ENCODE measurements at places on chromosomes 16 and 17.
A peak's percentile ranks its signal among the peaks of the same experiment; 100 is the strongest.

DNA sequence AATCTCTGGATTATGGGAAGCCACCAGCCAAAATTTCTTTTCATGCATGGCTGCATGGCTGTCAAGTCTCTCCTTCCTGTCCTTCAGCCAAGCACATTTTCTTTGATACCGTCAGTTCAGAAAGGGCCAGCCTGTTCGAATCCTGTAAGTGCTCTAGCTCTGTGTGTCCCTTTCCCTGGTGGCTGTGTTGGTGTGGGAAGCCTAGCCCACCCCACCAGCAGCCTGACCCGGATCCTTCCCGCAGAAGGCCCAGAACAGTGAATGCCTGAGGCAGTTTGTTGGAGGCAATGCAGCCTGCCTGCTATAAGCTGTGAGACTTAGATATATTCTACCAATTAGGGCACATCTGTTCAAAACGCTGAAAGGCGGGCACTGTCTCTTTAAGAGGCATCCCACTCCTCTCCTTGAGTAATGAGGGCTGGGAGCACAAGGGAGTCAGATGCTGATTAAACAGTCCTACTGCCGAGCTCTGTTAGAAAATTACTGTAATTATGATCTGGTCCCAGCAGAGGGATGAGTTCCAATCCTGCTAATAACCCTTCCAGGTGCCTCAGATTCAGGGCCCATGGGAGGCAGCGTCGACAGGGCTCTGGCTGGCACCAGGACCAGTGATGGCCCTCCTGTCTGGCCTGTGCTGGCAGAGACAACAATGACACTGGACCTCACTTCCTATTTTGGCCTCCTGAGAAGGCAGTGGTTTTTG lies 18.4 kb downstream of the SNX11 start:
- no peak for DNase-seq

DNA sequence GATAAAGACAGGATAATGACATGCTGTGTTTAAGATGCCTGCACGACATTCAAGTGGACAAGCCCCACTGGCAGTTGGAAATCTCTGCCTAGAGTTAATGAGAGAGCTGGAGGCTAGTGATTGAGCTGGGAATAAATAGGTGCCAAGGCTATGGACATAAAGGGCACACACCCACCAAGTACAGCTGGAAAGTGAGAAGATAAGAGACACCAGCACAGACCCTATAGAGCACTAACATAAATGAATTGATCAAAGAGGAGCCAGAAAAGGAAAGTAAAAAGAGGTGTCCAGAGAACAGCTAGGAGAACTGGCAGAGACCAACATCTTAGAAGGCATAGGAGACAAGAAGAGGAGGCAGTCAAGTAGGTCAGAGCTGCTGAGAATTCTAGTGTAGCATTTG lies 101.2 kb downstream of the YPEL2 start:
- DNase-seq, result no peak

DNA sequence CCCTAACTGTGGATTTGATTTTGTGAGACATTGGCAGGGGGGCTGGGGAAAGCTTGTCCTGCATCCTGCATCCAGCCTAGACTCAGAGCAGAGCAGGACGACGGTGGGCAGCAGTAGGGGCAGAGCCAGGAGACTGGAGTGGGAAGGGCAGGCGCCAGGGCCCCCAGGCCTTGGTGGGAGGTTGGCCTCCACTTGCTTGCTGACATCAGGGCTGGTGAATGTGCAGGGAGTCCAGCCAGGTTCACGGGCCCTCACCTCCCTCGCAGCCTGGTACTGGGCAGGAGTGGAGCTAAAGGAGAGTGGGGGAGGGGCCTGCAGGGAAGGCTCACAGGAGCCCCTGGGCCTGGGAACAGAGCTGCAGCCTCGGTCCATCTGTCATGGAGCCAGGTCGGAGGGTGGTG lies 2.2 kb upstream of the SMTNL2 start:
- DNase-seq, result no peak

DNA sequence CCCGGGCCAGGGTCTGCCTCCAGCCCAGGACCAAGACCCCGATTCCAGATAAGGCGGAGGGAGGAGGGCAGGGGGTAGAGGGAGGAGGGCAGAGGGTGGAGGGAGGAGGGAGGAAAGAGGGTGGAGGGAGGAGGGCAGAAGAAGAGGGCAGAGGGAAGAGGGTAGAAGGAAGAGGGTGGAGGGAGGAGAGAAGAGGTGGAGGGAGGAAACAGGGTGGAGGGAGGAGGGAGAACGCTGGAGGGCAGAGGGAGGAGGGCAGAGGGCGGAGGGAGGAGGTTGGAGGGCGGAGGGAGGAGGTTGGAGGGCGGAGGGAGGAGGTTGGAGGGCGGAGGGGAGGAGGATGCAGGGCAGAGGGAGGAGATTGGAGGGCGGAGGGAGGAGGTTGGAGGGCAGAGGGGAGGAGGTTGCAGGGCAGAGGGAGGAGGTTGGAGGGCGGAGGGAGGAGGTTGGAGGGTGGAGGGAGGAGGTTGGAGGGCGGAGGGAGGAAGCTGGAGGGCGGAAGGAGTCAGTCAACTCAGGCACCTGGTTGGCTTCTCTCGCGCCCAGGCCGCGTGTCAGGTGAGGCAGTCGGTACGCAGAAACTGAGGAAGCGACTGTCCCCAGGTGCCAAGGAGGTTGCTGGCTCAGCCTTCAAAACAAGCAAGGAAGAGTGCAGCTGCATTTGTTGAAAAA lies 65.2 kb downstream of the KLHDC4 start:
- no peak for DNase-seq

GRCh38 chr17:33012522-33013033 lies 20.9 kb downstream of the SPACA3 start:
- no peak for DNase-seq

GRCh38 chr16:528111-529011 lies 849 bp downstream of the CAPN15 start:
- DNase-seq, result peak; percentile 46

GRCh38 chr16:17724242-17724898 lies 253.6 kb upstream of the XYLT1 start:
- DNase-seq, result no peak

DNA sequence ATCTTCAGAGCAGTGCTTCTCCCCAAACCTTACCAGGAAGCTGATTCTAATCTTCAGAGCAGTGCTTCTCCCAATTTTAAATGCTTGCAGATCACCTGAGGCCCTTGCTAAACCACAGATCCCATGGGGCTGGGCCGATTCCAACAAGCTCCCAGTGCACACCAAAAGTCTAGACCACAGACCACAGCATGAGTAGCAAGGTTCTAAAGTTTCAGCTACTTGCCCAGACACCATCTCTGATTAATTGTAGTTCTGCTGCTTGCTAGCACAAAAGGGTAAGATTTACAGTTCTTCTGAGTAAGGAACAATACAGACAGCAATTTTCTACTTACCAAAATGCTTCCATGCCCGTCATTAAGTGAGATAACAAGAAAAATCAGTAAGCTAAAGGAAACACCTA lies 12.2 kb downstream of the CLEC3A start:
- peak; percentile 2 for DNase-seq

DNA sequence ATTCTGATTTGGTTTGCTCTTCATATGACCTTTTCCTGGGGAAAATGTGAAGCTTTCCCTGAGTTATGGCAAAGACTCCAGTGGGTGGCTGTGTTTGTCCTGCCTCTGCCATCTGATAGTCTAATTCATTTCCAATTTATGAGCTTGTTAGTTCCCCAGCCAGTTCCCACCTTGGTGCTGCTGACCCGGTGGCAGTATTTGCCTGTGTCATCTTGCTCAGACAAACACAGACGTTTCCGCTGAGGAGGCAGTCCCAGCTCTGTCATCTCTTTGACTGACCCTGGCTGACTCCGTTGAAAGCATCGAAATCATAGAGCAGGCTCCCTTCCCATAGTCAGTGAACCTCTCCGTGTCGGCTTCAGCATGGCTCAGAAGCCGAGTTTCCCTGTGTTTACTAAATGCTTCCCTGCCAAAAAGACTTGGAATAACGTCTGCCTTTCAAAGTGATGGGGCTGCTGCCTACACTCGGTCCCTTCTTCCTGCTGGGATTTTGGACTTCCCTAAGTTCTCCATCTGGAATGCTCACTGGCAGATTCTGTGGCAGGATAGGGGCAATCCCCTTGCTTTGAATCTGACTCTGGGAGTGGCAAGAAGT lies 538.3 kb downstream of the NPIPA7 start:
- DNase-seq, result no peak

- peak; percentile 76 for DNase-seq
These were observed 366.9 kb downstream of the SLC39A11 start for GRCh38 chr17:72725433-72726068.
